Natural killer cell treated with Interleukin-12 subunit alpha and Interleukin-12 subunit beta and Interleukin-15 and Interleukin-18, amount 100 ng/mL, for 72 hours (primary cell): ENCODE measurements at places on chromosomes 2 and 18. TPM values are rescaled to one million over a fixed set of nuclear protein-coding genes. Genes with fewer than 3 reads are reported as not detected.

CDKL4 gene
- not detected for total RNA-seq

- no peak for DNase-seq
Observed at GRCh38 chr2:98912957-98913915, 22.8 kb downstream of the CRACDL start.

- no peak for DNase-seq
Observed at GRCh38 chr2:73487112-73487657, 101.5 kb downstream of the ALMS1 start.

DRC1 gene
- not detected for total RNA-seq

DNA sequence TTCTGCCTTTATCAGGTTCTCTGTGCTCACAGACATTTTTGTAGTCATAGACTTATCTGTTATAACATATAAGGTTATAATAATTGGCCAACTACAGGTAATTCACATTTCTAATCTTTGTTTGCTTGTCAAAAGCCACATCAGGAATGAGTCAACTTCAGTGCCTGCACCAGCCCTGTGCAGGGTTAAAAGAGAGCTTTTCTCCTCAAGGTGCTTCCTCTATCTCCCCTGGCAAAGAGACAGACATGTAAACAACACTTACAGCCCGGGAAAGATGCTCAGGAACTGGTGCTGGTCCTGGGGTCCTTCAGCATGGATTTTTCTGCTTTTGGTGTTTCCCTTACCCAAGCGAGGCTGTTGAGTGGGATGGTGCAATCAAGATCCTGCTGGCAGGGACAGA is 7.7 kb upstream of the EHD3 start:
- no peak for DNase-seq

- DNase-seq, result no peak
Observed at GRCh38 chr18:8139891-8140406, 469.3 kb upstream of the RAB12 start.

EGR4 gene
- total RNA-seq, result not detected
